ENCODE measurements at places on chromosomes 5 and 9. TPM values are rescaled to one million over a fixed set of nuclear protein-coding genes. Genes with fewer than 3 reads are reported as not detected.

DNA sequence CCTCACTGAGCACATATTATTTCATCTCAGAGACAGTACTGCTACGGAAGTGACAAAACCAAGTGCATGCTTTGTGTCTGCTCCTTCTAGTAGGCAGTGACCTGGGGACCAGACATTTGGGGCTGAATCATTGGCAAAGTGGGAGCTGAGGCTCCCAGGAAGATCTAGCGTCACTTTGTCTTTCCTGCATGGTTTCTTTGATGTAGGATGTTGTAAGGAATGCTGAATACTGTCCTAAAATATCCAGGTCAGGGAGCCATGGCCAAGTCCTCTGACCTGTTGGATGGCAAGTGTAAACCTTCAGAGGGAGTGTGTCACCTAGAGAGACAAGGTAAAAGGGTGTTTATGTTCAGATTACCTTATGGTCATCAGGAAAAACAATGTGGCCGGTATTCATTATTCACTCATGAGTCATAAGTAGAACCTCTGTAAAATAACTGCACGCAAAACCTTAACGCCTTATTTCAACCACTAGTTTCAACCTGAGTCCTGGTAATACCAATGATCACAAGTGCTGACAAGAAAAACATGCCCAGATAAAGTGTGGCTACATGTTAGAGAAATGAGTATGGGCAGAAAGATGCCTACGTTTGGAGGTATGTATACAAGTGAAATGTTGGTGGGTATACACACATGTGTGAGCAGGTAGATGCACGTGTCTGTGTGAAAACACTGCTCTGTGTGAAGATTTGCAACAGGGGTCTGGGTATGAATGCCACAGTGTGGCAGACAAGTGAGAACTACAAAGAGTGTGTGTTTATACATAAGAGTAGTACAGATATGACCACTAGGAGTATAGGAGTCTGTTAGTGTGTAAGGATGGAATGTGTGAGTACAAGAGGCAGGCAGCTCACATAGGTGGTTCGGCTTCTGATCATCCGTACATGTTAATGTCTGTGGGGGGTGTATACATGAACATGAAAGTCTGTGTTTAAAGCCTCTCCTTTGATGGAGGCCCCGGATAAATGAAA is 263.9 kb downstream of the SPOCK1 start:
- DNase-seq = peak; percentile 98

GRCh38 chr5:145636371-145636770 is 198.8 kb downstream of the PRELID2 start:
- DNase-seq = no peak

GRCh38 chr9:124710766-124711165 is 60.3 kb downstream of the NR6A1 start:
- DNase-seq = no peak

GRCh38 chr5:127561254-127561653 is 43.8 kb downstream of the PRRC1 start:
- no peak for DNase-seq

- no peak for DNase-seq
Observed at GRCh38 chr5:106376522-106376921, 1294.2 kb downstream of the EFNA5 start.

DNA sequence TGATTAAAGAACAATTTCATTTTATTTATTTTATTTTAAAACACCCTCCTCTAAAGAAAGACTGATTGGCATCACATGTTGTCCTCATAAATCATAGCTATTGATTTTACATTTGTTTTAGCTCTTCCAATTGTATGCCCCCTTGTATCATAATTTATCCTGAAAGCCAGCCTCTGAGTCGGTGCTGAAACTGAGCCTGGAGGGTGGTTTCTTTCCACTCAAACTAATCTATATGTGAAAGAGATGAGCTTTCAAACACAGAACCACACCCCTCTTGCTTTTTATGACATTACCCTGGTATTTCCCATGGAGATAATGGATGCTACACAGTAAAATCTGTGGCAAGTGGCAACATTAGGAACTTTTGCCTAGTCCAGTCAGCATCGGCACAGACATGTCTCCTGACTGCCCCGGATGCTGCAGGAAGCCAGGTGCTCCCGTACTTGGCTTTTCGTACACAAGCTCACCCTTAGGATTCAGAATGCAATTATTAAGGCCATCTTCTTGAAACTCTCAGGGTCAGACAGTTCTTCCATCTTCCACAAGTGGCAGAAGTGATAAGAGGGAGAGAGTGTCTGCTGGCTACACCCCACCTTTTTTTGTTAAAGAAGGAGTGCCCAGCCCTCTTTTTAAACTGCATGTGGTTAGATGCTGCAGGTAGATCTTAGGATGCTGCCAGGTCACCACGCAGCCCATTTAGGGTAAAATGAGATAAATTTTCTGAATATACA is 91.1 kb downstream of the SNCAIP start:
- DNase-seq = no peak

DNA sequence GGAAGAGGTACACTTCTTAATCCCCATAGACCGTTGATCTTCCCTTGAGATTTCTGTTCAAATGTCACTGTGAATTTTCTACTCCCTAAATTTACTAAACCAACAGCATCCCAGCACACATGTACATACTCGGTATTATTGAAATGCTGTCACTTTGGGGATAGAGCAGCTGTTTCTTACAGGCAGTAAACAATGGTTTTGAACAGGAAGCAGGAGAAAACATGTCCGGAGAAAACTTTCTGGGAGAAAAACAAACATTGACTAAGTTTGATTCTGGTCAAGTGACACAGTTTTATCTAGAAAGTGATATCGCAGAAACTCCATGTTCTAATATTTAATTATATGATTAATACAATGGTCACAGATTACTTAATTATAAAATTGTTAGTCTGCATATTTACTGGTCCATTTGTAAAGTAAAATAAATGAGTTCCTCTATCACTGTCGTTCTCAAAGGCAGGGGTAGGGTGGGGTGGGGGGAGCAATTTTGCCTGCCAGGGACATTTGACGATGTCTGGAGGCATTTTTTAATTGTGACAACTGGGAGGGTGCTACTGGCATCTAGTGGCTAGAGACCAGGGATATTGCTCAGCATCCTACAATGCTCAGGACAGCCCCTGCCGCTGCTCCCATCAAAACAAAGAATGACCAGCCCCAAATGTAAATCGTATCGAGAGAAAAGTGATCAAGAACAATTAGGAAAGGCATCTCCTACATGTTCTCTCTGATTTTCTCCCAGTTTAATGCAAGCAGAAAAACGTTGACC is 12.2 kb downstream of the TAS2R1 start:
- no peak for DNase-seq

DNA sequence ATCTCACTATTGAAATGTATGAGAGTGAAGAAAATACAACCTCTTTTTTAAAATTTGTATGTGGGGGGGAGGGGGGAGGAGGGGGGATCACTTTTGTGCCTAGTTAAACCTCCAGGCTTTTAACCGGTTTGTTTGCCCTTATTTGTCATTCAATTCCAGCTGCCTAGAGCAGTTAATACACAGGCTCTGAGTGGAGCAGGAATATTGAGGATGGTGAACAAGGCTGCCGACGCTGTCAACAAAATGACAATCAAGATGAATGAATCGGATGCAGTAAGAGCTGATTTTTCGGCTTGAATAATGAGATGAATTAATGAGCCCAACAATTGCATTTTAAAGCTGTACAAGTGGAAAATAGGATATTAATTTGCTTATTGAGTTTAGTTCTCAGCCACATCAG is 28.7 kb upstream of the SNX24 start:
- no peak for DNase-seq

GRCh38 chr5:15420201-15420600 is 79.8 kb upstream of the FBXL7 start:
- DNase-seq = no peak

GRCh38 chr9:110115826-110116542 is 92.0 kb downstream of the C9orf152 start:
- DNase-seq = no peak

DNA sequence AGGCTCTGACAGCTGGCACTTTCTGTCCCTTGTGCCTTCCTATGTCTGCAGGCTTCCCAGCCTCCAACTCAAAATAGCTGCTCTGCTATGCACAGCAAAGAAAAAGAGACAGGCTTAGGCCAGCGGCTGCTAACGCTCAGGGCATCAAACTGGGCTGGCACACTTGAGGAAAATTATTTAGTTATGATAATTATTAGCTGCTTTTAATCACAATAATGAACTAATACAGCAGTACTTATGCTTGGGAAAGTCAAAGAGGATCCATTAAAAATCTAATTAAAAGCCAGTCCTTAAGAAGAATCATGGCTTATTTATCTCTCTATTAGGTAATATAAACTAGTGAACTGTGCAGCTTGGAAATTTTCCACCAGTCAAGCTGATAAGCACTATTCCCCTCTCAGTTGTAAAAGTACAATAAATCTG is 233.2 kb downstream of the SLIT3 start:
- DNase-seq = no peak

- no peak for DNase-seq
Observed at GRCh38 chr5:72390836-72391235, 70.7 kb downstream of the PTCD2 start.

- no peak for DNase-seq
Observed at GRCh38 chr5:171702135-171702770, 83.4 kb upstream of the SMIM23 start.

DNA sequence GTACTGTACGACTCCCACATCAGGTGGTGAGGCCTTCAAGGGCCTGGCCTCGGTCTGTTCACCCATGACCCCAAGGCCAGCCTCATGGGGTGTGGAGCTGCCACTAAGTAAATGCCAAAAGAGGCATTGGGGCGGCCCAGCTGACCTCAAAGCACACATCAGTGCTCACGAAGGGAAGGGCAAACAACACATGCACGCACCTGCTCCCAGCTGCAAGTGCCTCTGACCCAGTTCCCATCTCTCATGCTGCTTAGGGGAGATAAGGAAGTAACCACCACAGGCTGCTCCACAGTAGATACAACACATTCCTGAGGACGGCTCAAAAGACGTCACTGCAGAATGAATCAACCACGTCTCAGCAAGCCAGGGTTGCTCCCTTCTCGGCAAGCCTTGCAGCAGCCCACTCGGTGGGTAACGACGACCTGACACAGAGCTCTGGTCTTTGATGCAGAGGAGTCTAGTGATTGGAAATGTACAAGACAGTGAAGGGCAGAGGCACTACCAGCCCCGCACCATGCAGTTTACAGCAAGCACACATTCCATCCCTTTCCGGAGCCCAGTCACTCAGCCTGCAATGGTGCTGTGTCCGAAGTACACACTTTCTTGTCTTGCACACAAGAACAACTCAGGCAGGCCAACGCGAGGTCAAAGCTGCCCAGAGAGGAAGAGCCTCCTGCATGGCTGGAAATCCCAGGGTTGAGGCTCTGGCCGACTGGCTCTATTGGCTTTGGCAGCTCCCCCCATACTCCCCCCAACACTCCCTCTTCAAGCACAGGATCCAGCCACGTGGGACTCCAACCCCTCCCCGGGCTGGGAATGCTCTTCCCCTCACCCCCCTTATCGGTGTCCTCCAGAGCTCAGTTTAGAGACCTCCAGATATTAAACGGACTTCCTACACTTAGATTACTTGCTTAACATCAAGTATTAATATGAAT is 31.8 kb downstream of the FABP6 start:
- no peak for DNase-seq

DNA sequence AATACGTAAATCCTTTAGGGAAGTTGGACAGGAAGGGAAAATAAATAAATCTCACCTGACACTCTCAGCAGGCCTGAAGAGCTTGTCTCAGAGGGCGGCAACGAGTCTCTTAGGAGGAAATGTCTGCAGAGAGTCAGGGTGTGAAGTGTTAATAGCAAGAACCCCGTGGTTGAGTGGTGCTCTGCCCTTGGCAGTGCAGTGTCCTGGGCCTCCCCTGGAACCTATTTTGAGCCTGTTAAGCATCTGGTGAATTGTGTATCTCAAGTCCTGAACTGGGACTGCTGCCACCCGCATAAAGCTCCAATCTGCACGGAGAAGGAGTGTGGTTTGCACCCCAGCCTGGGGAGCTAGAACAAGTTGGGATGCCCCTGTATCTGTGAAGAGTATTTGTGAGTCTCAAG is 211.8 kb downstream of the GOLPH3 start:
- DNase-seq = no peak

DNA sequence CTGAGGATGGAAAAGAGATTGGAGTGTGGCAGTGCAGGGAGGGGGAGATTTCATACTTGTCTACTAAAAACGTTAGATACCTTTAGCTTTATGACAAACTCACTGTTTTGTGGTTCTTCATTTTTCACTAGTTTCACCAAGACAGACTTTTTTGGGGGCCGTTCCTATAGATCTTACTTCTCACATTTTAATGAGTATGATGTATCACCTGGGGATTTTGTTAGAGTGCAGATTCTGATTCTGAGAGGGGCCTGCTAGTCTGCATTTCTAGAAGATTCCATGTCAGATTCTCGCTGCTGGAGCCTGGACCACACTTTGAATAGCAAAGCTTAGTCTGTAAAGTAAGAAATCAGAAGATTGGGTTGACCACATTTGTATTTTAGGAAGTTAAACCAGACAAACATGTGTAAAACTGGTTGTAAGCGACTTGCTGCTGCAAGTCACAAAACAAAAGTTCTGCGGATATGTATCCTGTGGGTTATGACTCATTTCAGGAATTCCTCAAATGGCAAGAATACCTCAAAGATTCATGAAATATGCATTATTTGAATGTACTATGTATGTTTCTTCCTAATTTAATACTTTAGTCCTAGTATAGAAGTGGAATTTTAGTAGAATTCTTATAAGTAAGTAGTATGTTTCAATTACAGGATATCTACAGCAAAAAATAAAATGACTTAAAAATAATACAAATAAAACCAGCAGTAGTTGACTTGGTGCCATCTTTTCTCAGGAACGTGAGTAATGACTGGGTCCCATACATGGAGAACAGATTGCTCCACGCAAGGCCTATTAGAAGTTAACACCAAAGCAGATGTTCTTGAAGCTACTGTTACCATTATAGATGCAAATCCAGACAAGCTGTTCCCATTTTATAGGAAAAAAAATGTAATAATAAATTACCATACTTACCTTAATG is 27.8 kb downstream of the NFIL3 start:
- peak; percentile 54 for DNase-seq

Gene DBH
- not detected for polyA plus RNA-seq

Gene CATSPER3
- polyA plus RNA-seq = 0.10 TPM

Gene DMRTA1
- 1.2 TPM for polyA plus RNA-seq

Gene FAM221B
- polyA plus RNA-seq = not detected

All from keratinocyte (primary cell).